ENCODE measurements at places on chromosomes 3 and 15.

GRCh38 chr15:87547470-87548181, 708.9 kb downstream of the NTRK3 start:
- DNase-seq = no peak

DNA sequence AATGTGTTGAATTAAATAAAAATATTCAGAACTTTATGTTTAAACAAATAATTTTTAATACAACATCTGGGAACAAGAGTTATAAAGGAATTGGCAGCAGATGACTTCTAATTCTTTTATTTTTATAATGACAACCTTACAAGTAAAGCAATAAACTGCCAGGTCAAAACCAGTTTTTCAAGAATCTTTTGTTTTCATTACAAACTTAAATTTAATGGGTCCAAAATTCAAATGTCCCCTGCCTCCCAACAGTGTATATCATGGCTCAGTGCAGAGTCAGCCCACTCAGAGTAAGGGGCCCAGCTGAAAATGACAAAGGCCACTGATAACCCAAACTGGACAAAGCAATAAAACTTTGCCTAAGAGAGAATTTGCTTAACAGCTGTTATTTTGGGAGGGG, 81.5 kb downstream of the STRIT1 start:
- DNase-seq = no peak

DNA sequence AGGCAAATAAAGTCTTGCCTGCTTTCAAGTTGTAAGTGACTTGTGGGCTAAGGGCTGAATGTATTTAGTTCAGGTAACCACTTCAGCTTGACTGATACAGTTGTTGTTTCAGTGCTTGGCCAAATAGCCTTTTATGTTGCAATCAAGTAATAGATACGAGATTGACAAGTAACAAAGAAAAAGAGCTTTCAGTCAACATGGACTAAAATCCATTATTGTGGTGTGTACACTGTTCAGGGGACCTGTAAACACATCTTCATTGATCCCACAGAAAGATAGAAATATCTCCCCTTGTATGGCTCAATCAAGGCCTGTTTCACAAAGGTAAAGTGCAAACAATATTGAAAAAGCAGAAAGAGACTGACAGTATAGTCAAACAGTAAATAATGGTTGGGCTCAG, 224.8 kb upstream of the TMCO5A start:
- no peak for DNase-seq

DNA sequence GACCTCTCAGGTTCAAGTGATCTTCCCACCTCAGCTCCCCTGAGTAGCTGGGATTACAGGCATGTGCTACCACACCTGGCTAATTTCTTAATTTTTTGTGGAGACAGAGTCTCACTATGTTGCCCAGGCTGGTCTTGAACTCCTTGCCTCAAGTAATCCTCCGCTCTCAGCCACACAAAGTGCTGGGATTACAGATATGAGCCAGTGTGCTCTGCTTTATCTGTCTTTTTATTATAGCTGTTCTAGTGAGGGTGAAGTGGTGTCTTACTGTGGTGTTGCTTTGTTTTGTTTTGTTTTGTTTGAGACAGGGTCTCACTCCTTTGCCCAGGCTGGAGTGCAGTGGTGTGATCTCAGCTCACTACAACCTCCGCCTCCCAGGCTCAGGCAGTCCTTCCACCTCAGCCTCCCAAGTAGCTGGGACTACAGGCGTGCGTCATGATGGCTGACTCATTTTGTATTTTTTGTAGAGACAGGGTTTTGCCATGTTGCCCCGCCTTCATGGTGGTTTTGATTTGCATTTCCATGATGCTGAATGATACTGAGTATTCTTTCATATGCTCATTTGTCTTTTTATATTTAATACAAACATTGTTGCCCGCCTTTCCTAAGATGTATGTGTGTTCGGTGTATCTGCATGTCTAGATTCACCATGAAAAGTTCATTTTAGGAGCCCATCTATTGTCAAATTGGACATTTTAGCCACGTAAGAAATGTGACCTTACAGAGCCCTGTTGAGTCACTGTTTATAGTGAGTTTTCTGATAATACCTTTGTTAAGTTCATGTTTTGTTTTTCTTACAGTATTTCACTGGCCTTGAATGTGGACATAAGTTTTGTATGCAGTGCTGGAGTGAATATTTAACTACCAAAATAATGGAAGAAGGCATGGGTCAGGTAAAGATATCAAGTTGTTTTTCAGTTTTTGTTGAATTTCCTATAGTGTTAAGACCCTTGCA, 80.6 kb downstream of the ARIH1 start:
- DNase-seq = no peak

GRCh38 chr3:65576966-65577365, 461.8 kb downstream of the MAGI1 start:
- DNase-seq = no peak

DNA sequence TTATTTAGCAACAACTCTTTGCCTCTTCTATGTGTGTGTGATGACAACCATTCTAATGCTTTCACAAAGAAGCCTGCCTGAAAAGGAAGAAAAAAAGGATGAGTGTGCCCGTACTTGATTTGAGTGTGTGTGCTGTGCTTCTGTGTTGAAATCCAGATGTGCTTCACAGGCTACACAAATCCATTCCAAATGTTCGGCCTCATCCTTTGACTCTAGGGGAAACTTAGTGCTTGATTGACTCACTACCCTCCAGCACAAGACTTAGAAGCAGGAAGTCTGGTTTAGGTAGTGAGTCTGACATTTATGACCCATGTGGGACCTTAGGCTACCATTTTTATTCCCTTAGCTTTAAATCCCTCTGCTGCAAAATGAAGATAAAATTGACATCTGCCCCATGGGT, 108.8 kb upstream of the PLAAT1 start:
- no peak for DNase-seq

DNA sequence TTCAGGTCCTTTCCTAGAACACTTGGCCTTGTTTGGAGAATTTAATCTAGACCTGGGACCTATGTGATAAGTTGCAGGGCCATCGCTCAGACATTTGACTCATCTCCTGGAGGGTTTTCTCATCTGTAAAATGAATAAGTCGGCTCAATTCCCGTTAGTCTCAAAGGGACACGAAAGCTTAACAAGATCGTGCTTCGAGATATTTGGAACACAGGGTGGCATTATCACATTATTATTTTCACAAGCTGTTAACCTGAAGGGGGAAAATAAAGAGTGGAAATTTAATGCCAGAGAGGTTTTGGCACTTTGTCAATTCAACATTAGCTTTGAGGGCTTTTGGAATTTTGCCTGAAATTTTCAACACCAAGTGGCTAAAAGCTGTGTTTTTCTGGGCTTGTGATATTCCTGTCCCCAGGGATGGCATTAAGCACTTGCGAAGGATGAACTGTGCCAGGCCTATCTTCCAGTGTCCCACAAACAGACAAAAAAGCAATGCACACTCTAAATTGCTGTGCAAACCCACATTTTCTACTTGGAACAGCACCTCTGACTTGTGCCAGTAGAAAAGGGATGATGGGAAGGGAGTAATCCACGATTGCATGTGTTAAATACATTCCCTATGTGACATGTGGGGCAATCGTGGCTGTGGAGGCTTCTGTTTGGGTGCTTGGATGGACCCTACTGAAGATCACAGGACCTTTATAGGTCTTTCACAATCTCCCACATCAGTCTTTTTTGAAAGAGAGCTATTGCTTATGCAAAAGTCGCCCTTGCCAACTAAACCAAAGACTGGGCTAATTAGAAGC, 478.7 kb downstream of the MFSD1 start:
- DNase-seq = peak; percentile 38

DNA sequence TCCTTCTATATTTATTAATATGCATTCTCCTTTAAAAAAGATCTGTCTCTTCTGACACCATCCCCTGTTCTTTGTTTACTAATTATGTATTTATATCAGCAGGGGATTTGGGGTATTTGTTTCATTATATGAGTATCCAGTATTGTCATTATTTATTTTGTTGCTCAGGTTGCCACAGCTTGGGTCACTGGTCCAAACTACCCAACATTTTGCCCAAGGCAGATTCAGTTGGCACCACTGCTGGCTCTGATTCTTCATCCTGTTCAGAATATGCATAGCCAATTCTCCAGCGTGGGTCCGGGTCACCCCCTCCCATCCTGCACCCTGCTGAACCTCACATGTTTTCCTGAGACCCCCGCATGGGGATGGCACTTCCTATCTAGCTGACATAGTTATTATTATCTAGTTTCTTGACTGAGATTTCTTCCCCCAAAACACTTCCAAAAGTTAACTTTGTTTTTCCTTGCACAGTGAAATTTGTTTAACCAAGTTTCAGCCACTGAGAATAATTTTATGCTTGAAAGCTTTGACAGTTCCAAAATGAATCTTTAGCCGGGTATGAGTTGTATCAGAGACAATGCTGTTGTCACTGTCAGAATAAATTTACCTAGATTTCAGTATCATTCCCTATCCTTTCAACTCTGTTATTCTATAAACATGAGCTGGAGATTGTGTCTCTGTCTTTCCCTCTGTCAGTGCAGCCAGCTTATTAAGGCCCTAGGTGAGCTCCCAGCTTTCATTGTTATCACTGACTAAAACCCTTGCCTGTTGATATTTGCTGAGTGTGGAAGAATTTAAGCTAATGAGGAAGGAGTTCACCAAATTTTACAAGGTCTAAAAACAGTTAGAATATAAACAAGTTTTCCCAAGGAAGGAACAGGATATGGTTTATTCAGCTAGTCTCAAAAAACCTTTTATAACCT, 70.3 kb downstream of the TGFBR2 start:
- no peak for DNase-seq

GRCh38 chr3:192259661-192260060, 467.7 kb downstream of the FGF12 start:
- no peak for DNase-seq

- DNase-seq = no peak
Measured at GRCh38 chr3:77479021-77479420, 439.1 kb downstream of the ROBO2 start.

- peak; percentile 3 for DNase-seq
Measured at GRCh38 chr3:8020047-8020841, 481.4 kb upstream of the LMCD1 start.

DNA sequence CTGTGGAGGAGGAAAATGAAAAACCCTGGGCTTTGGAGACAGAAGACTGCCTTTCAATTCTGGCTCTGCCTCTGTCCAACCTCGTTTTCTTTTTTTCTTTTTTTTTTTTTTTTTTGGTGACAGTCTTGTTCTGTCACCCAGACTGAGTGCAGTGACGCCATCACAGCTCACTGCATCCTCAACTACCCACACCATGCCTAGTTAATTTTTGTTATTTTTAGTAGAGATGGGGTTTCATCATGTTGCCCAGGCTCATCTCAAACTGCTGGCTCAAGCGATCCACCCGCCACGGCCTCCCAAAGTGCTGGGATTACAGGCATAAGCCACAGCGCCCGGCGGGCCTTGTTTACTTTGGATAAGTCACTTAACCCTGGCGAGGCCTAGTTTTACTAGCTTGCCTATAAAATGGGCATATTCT, 66.3 kb upstream of the SLC25A26 start:
- DNase-seq = no peak
